Neural progenitor cell (in vitro differentiated cells): ENCODE measurements at places on chromosomes 13 and 19.
A peak's percentile ranks its signal among the peaks of the same experiment; 100 is the strongest.

DNA sequence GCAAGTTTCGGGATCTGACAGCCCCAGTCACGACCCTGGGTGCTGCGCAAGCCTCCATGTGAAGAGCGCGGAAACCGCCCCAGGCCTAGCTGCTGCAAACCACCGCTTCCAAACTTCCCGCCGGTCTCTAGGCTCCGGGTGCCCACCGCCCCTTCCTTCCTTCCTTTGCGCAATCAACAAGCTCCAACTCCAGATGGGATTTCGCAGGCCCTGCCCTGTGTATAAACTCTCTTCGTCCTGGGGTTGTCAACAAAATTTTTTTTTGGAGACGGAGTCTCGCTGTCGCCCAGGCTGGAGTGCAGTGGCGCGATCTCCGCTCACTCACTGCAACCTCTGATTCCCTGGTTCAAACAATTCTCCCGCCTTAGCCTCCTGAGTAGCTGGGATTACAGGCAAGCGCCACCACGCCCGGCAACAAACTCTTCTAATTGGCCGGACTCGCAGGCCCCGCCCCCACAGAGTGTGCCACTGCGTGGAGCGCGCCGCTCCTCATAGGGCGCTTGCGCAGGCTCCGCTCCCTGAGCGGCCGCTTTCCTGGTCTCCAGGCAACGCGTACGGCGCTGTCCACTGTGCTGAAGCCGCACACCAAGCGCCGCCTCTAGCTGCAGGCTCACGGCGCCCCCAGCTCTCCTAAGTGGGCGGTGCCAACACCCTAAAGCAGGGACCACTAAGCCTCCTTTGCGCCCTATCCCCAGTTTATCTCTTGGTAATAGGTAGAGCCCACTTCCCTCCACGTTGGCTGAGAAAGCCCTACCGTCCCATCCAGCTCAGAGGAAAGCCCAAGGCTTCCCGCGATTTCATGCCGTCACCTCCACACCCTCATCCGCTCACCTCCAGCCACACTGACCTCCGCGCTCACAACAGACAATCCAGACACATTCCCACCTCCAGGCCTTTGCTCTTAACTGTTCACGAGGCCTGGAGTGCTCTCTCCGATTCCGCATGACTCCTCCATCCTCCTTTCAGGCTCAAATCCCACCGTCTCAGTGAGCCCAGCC, 5.5 kb upstream of the QTRT1 start:
- peak; percentile 100 for DNase-seq

DNA sequence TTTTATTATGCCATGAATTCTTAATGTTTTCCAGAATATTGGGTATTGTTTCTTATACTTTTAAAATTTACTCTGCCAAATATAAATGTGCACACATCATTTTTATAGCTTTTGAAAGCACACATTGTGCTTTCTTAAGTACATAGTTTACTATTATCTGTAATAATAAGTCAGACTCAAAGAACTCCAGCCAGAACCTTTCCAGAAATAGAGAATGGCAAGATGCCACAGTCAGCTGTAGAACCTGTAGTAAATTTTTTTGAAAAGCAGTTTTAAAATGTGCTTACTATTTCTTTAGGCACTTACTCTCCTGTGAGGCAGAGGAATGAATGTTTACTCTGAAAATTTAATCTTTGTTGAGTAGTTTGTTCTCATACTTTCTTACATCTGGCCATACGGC, 1287.1 kb downstream of the PCDH9 start:
- DNase-seq, result no peak

GRCh38 chr19:55452749-55453346, 8.6 kb downstream of the ISOC2 start:
- DNase-seq, result peak; percentile 94

DNA sequence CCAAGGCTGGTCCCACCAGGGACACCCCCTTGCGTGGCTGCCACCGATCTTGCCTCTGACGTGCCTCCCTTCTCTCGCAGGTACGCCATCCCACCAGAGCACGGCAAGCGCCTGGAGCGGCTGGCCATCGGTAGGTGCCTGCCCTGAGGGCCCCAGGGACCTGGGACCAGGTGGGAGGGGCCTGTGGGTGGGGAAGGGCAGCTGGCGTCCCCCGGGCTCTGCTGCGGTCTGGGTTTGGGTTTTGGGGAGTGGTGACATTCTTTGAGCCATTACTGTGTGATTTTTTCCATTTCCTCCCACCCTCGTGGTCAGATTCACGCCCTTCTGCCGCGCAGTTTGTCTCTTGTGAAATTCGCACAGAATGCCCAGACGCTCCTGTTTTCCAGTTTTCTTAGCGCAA, 102.0 kb downstream of the KDM4B start:
- DNase-seq, result no peak

DNA sequence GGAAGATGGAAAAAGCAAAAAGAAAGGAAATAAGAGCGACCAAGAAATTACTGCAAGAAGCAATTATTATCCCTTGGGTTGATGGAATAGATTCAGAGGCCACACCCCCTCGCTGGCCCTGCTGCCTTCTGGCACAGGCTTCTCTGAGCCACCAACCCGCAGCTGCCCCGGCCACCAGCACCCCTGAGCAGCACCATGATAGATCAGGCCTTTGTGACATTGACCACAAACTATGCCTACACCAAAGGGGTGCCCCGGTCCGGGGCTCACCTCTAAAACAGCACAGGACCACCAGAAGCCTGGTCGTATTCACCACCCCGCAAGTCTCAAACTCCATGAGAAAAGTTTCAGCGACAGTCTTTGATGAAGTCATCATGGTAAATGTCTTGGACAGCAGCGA, 1059.3 kb downstream of the SLITRK1 start:
- DNase-seq, result no peak

GRCh38 chr13:64917566-64917965, 2312.6 kb downstream of the PCDH9 start:
- DNase-seq, result no peak

DNA sequence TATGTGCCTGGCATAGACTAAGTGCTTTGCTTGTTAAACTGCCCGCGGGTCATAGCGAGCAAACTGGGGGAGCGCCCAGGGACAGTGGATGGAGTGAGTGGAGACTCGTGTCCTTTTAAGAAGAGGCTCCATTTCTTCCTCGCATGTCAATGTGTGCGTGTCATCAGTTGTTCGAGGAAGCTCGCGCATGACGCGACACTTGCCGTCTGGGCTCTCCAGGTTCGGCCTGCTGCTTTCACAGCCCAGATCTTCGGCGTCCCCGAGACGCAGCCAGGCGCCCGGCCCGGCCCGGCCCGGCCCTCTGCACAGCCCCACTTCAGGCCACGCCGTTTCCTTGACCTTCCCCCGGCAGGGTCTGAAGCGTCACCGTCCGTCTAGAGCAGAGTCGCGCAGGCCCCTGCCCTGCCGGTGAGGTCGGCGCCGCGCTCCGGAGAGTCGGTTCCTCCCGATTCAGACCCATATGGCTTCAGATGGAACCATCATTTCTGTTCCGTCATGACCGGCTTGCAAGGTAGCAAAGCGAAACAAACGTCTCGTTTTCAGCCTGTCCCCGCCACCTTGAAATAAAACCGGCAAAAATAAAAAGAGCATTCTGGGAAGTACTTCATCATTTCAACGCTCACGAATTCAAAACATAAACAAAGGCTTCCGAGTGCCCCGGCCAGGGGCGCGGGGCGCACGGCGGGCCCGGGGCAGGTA, 599 bp upstream of the ARHGEF7 start:
- peak; percentile 53 for DNase-seq

- DNase-seq, result no peak
These were observed 49.0 kb downstream of the ZAR1L start for GRCh38 chr13:32266130-32266529.

GRCh38 chr19:52269338-52270261, at the start of gene ZNF766:
Gene ZNF766 (plus strand): TSS chr19:52269587. CDS start chr19:52269614, 27 bp downstream.
- peak; percentile 96 for DNase-seq

GRCh38 chr13:50448535-50448998, 394.9 kb downstream of the DLEU7 start:
- no peak for DNase-seq

DNA sequence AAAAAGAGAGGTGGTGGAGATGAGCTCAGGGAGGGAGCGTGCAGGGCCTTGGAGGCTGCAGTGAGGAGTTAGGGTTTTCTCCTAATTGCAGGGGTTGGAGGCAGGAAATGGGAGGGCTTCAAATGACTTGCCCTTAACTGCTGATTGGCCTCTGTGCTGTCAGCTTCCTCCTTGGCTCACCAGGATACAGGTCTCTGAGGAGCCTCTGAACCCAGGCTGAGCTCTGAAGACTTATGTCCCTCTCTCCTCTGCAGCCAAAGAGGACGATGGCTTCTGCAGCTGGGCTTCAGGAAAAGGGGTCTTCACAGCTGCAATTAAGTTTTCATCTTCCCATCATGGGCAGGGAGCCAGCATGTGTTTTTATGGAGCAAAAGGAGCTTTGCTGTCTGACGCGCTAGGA, 6.7 kb upstream of the RANBP3 start:
- no peak for DNase-seq

GRCh38 chr19:1410136-1410786, 2.9 kb downstream of the DAZAP1 start:
- no peak for DNase-seq

DNA sequence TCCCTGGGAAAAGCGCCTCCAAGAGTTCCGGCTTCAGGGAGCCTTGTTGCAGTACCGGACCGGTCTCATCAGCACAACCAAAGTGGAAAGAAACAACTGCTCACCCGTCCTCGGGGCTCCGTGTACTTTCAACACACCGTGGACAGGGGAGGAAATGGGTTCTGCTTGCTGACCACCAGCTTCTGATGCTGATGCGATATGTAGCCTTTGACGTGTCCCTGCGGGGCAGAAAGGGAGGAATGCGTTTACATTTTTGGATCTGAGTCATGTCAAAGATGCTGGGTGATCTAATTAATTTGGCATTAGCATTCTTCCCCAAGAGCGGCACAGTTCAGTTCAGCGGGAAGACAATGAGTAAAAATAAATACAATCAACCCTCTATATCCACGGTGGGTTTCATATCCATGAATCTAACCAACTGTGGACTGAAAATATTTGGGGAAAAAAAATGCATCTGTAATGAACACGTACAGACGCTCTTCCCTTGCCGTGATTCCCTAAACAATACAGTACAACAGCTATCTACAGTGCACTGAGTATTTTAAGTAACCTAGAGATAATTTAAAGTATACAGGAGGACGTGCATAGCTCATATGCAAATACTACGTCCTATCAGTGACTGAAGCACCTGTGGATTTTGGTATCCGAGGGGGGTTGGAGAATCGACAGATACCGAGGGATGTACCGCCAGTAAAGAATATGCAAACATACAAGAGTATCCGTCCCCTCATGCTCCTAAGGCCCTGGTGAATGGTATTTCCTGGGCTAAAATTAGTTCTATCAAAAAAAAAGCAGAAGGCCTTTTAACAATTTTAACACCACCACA, 19.8 kb downstream of the PROZ start:
- DNase-seq, result no peak

DNA sequence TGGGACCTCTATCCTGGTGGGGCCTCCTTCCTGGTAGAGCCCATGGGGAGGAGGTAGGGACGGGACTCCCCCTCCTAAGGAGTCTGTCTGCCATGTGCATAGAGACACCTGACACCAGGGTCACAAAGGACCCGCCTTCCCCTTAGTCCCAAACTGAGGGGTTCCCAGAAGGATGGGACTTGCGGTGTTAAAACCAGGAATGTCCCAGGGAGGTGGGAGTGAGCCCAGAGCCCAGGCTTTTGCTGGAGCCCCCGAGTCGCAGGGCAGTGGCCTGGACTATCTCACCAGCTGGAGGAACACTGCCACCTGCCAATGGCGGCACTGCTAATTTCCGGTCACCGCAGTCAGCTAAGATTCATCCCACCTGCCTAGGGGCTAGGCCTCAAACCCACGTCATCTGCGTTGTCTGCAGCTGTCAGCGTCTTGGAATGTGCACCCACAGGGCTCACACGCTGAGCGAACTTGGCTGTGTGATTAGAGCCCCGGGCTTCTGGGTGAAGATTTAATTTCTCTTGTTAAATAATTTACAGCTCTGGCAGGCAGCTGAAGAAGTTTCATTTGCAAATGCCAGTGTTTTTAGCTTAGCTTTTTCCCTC, 31.9 kb upstream of the ATP11A start:
- no peak for DNase-seq

- DNase-seq, result no peak
These were observed 18.0 kb downstream of the ZC3H4 start for GRCh38 chr19:47095476-47096099.

GRCh38 chr13:101706651-101707050, 254.2 kb downstream of the ITGBL1 start:
- DNase-seq, result no peak

- no peak for DNase-seq
These were observed 1.2 kb upstream of the ZNF574 start for GRCh38 chr19:42074513-42075363.

DNA sequence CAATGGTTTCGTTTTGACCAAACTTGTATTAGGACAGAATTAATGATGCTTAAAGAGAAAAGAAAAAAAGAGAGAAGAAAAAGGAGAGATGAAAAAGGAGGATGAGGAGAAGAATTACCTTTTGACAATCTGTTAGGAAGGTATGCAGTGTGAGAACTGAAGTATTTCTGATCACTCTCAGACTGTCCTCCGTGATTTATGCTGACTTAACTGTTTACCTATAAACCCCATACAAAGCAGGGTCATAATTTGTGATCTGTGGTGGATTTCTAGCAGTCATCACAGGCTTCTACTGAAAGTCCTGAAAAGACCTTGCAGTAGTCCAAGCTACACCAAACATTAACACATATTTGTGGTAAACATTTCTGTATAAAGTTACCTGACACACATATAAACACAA, 93.9 kb downstream of the PCDH17 start:
- no peak for DNase-seq

- no peak for DNase-seq
These were observed 776.4 kb upstream of the ATXN8OS start for GRCh38 chr13:69331245-69331644.

DNA sequence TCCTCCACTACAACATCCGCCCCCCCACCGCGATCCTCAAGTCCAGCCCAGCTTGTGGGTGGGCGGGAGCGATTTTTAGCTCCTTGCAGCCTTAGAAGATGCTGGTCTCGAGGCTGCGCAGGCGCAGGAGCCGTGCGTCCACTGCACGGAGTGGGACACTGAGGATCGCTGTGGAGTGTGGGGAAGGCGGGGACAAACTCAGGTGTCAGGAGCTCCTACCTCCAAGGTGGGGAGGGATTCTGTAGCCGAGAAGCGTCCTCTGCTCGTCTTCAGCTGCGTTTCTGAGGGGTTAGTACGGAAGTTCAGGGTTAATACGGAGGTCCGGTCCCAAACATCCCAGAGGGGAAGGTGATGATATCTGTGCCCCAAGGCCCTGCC, at the start of gene RTBDN:
Gene RTBDN (minus strand): TSS at position 14 of the 378 bp plus-strand sequence. CDS start 4,600 bp downstream, outside the sequence.
- DNase-seq, result peak; percentile 50

DNA sequence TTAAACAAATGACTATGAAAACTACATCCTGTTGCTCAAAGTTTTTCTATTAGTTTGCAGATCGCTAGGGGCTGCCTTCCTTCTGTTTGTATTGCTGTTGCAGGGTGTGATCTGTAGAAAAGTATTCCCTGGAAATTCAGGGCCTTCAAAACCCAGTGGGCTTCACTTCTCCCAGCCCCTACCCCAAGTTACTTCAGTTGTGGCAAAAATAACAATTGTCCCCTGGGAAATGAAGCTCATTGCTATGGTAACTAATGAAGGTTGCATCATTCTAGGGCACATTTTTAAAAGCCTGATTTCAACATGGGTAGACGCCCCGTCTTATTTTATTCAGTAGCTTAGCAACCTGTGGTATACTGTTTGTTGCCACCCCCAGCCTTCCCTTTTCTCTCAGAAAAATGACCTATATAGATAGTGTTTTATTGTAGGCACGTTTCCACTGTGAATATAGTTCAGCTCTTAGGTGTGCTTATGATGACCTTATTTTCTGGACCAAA, 60.9 kb downstream of the WDFY2 start:
- DNase-seq, result no peak

GRCh38 chr19:7916103-7916954, 1.7 kb downstream of the TGFBR3L start:
- DNase-seq, result peak; percentile 74

- DNase-seq, result no peak
These were observed 7.5 kb upstream of the SLC39A3 start for GRCh38 chr19:2747349-2747748.

- no peak for DNase-seq
These were observed 8.1 kb downstream of the CNOT3 start for GRCh38 chr19:54145541-54146158.
